ENCODE measurements at places on chromosomes 7 and 10. TPM values are rescaled to one million over a fixed set of nuclear protein-coding genes. Genes with fewer than 3 reads are reported as not detected.

DNA sequence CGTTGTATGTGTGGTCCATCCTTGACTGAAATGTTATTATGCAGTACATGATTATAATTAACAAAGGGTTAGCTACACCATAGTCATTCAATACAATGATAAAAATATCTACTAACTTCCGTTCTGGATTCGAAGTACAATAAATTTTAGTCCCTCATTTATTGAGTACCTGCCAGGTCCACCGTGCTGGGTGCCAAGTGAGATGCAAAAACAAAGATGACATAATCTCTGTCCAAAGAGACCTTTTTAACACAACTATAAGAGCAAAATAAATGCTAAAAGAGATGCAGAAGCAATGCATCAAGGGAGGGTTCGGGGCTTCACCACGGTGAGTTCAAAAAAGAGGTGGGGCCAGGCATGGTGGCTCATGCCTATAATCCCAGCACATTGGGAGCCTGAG lies 33.1 kb downstream of the LAMB1 start:
- no peak for ATAC-seq

DNA sequence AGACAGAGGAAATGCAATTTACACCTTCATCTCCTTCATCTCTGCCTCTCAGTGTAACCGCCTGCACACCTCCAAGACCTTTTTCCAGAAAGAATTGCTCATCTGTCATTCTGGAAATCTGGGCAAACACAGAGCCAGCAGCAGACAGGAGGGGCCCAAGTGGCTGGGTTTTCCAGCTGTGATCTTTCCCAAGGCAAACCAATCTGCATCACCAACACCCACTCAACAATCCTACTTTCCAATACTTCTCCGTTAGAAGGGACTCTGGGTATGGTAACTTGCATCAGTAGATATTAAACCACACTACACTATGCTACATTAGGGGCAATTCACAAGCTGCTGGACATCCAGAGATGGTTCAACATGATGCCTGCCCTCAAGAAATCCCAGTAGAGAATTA lies 781.8 kb upstream of the AUTS2 start:
- ATAC-seq: no peak

- ATAC-seq: no peak
Observed at GRCh38 chr10:49242604-49243003, 54.4 kb upstream of the TMEM273 start.

GRCh38 chr10:103053659-103054581 lies 135.8 kb downstream of the CNNM2 start:
- peak; percentile 89 for ATAC-seq

DNA sequence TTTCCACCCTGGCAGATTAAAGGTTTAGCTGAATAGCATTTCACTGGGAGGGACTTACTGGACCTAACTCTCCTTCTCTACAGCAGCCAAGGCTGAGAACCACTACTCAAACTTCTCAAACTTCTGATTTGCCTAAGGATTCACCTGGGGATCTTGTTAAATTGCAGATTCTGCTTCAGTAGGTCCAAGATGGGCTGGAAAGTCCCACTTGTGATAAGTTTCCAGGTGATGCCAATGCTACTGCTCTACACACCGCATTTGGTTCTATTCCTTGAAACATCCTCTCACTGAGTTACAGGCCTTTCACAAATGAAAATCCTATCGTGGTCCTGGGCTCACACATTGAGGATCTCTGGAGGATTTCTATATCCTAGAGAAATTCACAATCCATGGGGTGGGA lies 147.9 kb downstream of the CHCHD3 start:
- no peak for ATAC-seq

GRCh38 chr10:117950408-117950807 lies 96.3 kb downstream of the RAB11FIP2 start:
- no peak for ATAC-seq

GRCh38 chr7:20352573-20353306 lies 22.0 kb downstream of the ITGB8 start:
- ATAC-seq: no peak

DNA sequence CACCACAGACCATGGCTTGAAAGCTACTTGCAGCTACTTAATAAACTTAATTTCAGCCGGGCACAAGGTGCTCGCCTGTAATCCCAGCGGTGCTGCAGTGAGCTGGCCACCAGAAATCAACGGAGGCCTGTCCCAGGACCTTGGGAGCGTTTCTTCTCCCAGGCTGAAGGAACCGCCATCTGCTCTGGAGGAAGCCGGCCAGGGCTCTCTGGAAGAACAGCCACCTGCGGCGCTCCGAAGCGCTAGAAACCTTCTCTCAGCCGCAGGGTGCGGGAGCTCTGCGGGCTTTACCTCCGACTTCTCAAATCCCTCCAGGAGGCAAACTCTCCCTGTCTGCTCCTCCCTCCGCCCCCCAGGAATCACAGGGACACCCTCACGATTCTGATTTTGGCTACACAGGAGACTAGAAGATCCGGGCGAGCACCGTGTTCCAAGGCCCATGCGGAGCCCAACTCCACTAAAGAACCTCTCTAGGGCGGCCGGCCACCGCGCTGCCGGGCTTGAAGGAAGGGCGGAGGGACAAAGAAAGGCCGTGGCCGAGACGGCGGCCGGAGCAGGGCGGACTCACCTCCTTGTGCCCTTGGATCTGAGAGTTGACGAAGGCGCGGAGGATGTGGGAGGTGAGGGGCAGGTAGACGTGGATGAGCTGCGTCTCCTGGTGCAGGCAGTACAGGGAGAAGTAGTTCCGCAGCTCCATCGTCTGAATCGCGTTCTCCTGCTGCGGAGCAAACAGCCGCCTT lies 14.4 kb downstream of the NUDT1 start:
- ATAC-seq: no peak

- no peak for ATAC-seq
Observed at GRCh38 chr10:17409170-17409733, 45.1 kb downstream of the ST8SIA6 start.

DNA sequence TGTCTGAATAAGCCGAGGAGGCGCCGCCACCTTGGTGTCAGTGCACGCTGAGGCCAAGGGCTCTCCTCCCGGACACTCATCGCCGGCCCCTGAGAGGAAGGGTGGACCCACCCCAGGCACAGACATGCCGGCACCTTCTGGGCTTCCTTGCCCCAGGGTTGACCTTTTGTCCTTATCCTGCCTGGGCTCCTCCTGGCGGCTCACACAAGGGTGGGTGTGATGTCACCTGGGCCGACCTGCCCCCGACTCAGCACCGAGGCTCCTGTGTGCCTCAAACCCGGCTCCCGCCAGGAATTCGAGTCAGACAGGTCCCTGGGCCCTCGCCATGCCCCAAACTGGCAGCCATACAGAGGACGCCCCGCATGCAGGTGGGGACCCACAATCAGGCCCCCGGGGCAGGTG lies 17.7 kb upstream of the CFAP46 start:
- no peak for ATAC-seq

- ATAC-seq: no peak
Observed at GRCh38 chr10:93181271-93182048, 107.8 kb downstream of the CYP26A1 start.

DNA sequence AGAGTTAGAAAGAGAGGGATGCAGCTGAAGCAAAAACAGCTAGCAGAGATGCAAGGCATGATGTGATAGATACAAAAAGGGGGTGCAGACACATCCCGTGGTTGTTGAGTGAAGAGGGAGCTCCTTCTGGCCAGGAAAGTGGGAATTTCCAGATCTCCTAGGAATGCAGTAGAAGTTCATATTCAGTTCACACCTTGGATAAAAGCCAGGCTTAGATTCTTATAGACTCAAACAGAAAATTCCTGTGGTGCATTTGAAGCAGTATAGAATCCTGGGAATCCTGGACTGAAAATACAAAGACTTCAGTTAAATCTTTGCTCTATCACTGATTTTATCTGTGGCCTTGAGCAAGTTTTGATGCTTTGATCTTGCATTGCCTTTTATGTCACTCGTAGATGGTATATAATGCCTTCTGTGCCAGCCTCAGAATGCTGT lies 33.9 kb downstream of the SGPL1 start:
- ATAC-seq: no peak

- no peak for ATAC-seq
Observed at GRCh38 chr7:12729112-12729511, 41.7 kb downstream of the ARL4A start.

GRCh38 chr7:109699661-109700060 lies 1130.0 kb downstream of the DNAJB9 start:
- ATAC-seq: no peak

DNA sequence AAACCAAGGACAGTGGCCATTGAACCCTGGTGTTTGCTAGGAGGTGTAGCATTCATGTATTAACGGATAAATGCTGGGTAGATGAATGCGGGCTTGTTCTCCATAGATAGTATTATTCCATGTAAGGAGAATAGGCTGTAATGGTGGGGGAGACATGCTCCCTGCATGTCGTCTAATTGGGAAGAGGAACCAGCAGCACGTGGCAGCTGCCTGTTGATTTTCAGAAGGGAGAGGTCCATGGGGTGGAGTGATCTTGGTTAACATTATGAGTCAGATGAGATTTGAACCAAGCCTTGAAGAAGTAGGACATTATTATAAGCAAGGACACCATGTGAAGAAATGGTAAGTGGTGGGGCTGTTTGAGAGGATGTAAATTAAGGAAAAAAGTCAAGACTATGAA lies 112.5 kb downstream of the WNT2 start:
- ATAC-seq: no peak

- no peak for ATAC-seq
Observed at GRCh38 chr10:81978238-81978637, 103.2 kb downstream of the NRG3 start.

DNA sequence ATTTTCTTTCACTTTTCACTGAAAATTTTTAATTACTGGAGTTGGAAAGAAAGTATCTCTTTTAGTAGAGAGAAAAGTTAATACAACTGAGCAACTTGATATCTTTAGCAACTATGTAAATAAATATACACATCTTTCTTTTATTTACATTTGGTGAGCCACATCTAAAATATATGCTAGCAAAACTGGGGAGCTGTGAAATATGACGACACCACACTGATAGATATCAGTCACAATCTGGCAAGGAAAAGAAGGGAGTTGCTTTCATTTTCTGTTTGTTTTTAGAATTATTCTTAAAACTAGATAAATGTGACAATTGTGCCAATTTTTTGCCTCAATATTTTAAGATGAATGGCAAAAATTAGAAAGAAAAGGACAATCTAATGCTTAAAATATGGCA lies 2.7 kb upstream of the ZNF804B start:
- ATAC-seq: no peak

DNA sequence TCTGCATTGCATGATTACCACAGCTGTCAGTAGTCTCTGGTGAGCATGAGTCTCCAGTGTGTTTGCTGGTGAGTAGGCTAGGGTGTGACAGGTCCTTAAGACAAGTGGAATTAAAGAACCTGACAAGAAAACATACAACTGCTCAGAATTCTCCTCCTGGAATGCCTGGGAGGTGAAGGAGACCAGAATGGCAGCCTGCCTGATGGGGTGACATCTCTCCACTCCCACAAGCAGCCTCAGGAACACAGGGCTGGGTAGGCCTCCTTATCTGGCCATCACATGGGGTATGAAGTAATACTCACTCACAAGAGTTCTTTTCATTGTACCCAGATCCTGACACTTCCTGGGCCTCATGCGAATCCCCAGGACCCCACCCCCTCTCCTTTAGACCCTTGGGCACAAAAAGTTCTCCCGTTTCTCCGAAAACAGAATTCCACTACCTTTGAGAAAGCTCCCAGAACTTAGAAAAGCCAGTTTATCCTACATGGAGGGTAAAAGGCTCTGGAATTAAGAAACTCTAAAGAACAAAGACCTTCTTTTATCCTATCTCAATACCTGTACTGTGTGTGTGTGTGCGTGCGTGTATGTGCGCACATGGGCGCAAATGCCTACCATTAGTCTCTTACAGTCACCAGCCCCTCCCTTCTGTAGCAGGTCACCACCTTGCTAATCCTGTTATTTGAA lies 33.4 kb upstream of the C1GALT1 start:
- no peak for ATAC-seq

DNA sequence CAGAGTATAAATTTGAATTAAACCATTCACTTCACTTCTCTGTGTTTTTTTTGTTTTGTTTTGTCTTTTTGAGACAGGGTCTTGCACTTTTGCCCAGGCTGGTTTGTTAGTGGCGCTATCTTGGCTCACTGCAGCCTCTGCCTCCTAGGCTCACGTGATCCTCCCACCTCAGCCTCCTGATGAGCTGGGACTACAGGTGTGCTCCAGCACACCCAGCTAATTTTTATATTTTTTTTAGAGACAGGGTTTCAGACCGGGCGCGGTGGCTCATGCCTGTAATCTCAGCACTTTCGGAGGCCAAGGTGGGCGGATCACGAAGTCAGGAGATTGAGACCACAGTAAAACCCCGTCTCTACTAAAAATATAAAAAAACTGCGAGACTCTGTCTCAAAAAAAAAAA lies 36.9 kb upstream of the STOX1 start:
- no peak for ATAC-seq

DNA sequence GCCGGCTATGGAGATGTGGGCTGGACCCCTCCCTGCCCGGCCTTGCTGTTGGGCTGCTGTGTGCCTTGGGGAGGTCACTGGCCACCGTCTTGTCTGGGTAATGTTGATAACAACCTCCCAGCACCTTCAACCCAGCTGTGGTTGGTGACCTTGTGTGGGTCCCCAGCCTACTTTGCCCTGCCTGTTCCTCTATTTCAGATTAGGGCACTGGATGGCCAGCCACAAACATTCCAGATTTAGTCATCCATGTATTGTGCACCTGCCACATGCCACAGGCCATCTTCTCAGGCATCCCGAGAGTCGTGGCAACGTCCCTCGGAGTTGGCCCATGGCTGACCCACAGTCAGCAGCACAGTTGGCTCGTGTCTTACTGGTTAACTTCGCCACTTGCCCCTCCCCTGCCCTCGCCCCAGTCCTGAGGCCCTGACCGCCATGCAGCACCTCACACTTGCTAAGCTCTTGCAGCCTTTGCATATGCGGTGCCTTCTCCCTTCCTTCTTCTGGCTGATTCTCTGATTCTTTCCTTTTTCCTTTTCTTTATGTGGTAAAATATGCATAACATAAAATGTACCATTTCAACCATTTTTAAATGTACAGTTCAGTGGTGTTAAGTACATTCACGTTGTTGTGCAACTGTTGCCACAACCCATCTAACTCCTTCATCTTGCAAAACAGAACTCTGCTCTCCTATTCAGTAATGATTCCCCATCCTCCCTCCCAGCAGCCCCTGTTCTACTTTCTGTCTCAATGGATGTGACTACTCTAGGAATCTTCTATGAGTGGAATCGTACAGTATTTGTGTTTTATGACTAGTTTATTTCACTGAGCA lies 60.6 kb downstream of the PRF1 start:
- ATAC-seq: no peak

GRCh38 chr10:87915406-87915805 lies 52.0 kb downstream of the PTEN start:
- ATAC-seq: no peak

- ATAC-seq: no peak
Observed at GRCh38 chr7:97697396-97697795, 34.5 kb upstream of the TAC1 start.

DNA sequence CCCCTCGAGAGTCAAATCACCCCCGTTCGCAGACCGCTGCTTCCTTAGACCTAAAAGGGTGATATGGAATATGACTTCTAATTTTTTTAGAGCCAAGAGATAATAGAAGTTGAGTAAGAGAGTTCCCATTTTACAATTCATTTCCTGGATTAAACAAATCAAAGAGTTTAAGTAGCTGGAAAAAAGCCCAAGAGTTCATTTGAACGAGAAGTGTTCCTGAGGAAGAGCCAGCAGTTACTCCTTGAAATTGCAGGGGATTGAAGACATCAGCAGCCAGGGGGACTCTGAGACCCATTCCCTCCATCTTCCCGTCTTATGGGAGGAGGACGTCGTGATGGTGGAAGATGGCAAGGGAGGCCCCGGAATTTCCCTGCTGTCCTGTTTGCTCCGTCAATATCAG lies 277.0 kb downstream of the WDR11 start:
- ATAC-seq: no peak

The PARD3 gene
- total RNA-seq: 0.24 TPM

The DTX2 gene
- 26.4 TPM for total RNA-seq

The ACBD7 gene
- total RNA-seq: 1.5 TPM

The FAM13C gene
- 1.3 TPM for total RNA-seq

The LRRTM3 gene
- not detected for total RNA-seq

The SPDYE9 gene
- total RNA-seq: not detected

The TEX36 gene
- total RNA-seq: not detected
